ENCODE measurements at places on chromosomes 7 and 10.

DNA sequence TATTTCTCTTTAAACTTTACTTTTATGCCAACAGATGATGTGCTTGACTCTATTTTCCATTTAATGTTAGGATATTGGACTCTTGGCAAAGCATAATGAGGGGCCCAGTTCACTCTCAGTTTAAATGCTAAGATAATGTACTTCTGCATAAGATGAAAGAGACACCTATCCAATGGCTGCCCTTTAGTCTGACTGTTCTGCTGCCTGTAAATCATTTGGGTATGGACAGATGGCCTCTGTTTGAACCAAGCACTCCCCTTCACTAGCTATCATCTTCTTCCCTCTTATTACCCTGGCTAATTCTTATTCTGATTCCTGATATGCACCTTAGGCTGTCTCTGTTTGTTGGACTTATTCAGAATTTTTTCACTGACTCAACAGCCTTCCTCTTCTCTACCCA is 72.1 kb downstream of the SEM1 start:
- no peak for DNase-seq

DNA sequence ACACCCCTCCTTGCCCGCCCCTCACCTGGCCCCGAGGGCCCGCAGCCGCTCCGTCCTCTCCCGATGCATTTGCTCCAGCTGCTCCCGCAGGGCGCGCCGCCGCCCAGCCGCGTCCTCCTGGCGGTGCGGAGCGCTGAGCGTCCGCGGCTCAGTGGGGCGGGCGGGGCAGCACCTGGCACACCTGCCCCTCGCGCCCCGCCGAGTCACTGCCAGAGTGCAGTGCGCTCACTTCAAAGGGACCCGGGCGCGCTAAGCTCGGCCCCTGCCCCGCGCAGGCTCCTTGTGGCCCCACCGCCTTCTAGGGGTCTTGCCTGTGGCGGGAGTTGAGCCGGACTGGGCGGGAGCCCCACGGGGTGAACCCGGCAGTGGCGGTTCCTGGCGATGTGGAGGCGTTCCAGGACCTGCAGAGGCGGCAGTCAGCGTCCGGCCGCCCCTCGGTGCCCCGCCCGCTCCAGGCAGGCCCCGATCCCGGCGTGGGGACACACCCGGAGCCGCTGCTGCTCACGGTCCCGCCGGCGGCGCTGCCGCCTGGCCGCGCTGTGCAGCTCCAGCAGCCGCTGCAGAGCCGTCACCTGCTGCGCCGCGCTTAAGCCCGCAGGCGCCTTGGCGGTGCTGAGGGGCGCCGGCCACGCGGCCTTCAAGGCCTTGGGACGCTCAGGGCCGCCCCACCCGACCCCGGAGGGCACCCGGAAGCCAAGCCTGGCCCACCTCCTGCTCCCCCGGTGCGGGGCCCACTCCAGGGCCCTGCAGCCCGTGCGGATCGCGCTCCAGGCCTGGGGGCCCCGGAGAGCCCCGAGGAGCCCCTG is 6.7 kb downstream of the ATP6V1F start:
- DNase-seq, result peak; percentile 5

- no peak for DNase-seq
Observed at GRCh38 chr10:404991-405390, 269.7 kb downstream of the ZMYND11 start.

- no peak for DNase-seq
Observed at GRCh38 chr10:130557181-130557845, 421.1 kb downstream of the GLRX3 start.

DNA sequence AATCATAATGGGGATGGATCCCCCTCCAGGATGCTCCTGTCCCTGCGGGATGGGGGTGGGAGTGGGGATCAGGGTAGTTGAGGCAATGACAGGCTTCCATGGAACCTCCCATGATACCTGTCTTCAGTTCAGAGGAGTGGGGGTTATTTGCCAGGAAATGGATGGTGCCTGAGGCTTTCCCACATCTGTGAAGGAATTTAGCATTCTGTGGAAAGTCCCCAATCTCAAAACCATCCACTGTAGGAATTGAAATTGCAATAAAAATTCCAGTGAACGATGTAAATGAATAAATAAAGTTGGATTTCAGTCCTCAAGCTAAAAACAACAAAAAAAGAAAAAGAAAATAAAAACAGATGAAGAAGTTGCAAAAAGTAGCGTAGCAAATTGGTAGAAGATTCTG is 81.9 kb downstream of the CHRM2 start:
- DNase-seq, result no peak

- DNase-seq, result no peak
Observed at GRCh38 chr7:71563276-71563675, 431.3 kb downstream of the GALNT17 start.

- no peak for DNase-seq
Observed at GRCh38 chr7:29480934-29481651, 82.5 kb upstream of the PRR15 start.

DNA sequence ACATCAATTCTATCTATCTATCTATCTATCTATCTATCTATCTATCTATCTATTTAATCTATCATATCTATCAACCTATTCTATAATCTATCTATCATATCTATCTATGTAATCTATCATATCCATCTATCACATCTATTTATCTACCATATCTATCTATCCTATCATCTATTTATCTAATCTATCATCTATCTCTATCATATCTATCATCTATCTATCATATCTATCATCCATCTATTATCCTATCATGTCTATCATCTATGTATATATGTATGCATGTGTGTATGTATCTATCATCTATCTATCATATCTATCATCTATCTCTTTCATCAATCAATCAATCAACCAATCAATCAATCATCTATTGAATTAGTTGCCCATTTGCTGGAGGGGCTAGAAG is 159.3 kb upstream of the GALNT17 start:
- no peak for DNase-seq

GRCh38 chr7:32316839-32317238 is 173.3 kb downstream of the LSM5 start:
- no peak for DNase-seq

- DNase-seq, result no peak
Observed at GRCh38 chr7:12569673-12570072, 847 bp upstream of the SCIN start.

DNA sequence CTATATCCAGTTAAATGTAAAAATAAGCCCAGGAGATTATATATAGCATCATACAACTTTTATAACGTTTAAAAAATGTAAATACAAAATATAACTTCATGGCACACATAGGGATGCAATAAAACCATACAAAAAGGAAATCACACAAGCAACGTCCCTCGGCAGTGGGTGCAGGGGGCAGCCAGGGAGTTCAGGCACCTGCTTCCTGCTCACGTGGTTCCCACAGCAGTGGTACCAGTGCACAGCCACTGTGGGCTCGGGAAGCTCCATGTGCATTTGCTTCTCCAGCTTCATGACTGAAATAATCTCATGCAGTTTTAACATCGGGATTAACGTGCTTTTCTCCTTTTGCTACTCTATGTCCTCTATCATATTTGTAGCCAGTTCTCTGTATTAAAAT is 255.5 kb upstream of the CXCL12 start:
- no peak for DNase-seq

DNA sequence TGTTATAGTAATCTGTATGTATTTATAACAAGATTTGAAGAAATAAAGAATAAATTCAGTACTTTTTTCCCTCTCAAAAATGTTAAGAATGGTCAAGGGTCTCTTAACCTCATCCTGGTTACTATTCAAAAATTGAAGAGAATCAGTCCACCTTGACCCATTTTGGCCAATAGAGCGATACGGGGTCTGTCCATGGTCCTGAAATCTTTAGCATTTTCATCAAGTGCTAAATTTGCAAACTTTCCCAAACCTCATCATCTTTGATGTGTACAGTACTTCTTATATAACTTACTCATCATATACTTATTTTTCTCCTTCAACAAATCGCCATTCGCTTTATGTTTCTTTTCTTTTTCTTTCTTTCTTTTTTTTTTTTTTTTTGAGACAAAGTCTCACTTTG is 23.6 kb downstream of the TMEM178B start:
- no peak for DNase-seq
